ENCODE measurements at places on chromosomes 7 and 10.

- no peak for DNase-seq
These were observed 195.8 kb upstream of the MKLN1 start for GRCh38 chr7:131131746-131132431.

GRCh38 chr10:86734207-86734988 is 22.0 kb upstream of the BMPR1A start:
- DNase-seq = no peak

- DNase-seq = no peak
These were observed 292.1 kb downstream of the THSD7A start for GRCh38 chr7:11539853-11540252.

DNA sequence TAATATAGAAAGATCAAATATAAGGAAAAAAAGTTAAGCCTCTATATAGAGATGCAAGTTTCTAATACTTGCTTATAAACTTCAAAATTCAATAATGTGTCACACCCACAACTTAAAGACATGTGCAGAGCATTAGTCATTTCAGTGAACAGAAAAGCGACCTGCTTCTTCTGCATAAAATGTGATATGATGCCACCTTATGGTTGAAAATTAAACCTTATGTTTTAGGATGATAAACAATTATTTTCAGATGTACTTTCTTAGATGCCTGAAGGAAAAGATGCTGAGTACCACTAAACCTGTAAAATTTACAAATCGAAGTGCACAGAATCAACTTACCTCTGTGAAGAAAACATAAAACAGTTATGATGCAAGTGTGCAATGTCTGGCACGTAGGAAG is 96.0 kb downstream of the MTERF1 start:
- DNase-seq = no peak

GRCh38 chr7:99876491-99876890 is 342 bp downstream of the OR2AE1 start:
- DNase-seq = no peak

DNA sequence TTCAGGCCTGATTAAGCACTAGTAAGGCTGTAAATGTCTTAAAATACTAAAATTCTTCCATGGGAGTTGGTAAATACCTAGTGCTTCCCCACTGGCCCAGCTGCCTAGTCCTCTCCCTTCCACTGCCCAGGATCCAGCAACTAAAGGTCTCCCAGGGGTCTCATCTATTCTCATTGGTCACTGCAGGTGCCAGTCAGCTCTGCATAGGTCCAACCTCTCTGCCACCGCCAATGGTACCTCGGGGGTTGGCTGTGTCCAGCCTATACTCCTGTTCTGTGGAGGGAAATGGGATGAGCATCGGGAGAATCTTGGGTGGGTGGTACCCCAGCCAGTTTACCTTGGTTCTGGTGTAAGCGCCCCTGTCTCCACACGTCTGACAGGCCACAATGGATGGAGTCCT is 6.1 kb upstream of the CREB5 start:
- DNase-seq = no peak
